Stimulated activated CD4-positive, alpha-beta T cell treated with anti-CD3 and anti-CD28 coated beads, TNF-alpha, amount 100 ng/mL, for 4 hours (primary cell): ENCODE measurements at places on chromosomes 7 and 10.

DNA sequence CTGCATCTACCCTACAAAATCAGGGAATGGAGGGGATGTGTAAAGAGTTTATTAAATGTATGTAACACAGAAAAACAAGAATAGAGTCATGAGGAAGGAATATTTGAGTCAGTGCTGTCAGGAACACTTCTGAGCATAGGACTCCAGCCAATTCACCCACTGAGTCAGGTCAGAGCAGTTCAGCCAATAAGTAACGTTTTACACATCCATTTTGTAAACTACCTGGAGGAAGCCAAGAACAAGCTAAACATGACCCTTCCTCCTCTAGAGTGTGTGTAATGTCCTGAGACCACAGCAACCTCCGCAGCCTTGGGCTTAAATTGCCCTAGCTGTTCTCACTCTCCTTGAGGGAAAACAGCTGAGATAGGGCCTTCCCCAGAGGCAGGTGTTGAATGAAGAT, 691.5 kb upstream of the LRRN3 start:
- DNase-seq: no peak

DNA sequence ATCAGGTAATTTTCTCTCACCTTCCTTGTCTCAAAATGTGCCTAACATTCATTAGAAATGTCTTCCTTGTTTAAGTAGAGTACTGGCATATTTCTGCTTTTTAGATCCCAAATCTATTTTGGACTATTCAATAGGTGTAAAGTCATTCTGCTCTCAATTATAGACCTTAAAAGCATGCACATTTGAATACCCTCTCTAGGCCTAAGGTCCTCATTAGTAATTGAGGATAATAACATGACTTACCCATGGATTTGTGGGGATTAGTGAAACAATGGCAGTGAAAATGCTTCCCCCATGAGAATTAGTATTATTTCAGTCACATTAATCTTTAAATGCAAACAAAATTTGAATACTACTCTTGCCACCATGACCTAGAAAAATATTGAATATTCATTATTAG, 1073.0 kb upstream of the CELF2 start:
- no peak for DNase-seq

GRCh38 chr10:70578371-70578947, 24.1 kb downstream of the PRF1 start:
- peak; percentile 32 for DNase-seq

DNA sequence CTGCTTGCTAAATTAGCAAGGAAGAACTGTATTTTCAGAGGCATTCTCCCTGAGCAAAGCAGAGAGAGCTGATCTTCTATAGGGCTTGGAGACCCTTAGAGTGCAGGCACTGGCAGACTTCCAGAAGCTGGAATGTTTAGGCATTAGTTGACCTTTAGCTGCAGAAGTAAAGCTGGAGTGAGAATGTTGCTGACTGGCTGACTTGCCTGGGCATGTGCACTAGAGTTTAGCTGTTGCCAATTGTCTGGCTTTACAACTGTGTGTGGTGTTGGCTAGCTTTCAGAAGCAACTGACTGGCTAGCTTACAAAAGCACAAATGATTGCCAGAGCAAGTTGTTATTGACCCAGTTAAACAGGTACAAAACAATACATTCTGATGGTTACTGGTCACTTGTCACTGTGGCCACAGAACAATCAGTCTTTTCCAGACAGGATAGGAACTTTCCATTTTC, 25.1 kb downstream of the FAM13C start:
- no peak for DNase-seq

DNA sequence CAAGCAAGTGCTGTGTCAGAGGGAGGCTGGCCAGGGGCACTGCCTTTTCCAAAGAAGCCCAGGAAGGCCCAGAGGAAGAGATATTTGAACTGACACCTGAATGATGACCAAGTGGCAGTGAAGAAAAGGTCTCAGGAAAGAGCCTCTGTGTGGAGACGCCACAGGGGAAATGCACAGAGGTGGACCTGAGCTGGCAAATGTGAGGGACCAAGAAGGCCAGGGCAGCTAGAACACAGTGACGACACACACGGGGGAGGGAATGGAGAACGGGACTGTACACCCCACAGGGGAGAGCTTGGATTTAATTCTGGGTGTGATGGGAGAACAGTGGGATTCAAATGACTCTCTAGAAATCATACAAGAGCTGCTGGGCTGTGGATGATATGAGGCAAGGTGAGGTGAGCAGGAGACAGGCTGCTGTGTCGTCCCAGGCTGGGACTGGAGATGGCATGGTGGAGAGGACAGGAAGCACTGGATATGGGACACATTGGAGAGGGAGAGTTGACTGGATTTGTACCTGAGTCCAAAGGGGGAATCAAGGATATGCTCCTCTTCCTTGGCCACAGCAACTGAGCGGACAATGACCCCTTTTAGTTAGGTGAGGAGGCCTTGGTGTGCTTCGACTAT, 84.2 kb upstream of the DDC start:
- no peak for DNase-seq

DNA sequence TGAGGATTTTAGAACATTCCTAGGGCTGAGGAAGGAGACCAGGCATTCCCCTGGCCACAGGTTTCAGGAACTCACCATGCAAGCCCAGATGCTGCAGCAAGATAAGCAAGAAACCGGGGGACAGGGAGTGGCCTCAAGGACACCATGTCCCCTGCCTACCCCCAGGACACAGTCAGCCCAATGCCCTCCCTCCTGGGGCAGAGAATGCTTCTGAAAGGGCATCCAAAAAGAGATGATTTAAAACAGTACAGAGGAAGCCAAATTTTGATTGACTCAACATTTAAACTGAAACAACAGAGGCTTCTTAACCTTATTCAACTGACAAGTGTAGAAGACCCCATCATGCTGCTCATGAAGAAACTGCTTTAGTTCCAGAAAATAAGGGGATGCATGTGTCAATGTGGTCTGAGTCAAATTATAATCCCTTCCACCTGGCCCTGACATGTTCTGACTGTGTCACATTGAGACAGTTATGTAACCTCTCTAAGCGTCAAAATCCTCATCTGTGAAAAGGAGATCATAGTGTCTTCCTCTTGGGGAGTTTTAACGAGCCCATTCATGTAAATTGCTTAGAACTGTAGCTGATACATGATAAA, 60.0 kb downstream of the ICA1 start:
- DNase-seq: no peak

DNA sequence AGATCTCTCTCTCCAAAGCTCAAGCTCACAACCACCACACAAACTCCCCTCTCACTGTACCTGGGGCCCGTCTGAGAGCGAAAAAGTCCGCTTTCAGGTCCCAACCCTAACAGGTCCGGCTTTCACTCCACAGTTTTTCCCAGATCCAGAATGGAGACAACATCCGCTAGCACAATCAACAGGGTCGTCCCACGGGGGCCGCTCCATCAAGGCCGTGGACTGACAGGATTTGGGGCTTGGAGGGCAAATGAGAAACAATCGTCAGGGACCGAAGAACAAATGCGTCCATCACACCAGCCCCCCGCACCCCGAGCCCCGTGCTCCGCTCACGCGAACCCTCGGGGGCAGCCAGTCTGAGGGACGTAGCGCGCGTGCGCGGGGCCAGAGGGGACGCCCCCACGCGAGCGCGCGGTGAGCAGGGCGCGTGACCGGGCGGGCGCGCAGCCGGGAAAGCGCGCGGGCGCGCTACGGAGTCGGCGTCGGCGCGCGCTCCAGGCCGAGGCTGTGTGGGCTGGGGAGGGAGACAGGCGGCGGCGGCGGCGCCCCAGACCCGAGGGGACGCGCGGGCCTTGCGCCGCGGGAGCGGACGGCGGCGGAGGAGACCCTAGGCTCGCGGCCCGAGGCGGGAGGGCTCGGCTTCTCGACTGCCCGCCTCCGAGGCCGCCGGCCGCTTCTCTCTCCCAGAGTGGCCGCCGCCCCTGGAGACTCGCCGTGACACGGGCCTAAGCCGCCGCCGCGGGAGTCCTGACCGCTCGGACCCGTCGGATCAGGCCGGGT, at the start of gene SLK:
Gene SLK, plus strand, starts transcription at position 470 of the 777 bp plus-strand sequence. CDS start 606 bp downstream, outside the sequence.
- DNase-seq: peak; percentile 73
